ENCODE measurements at places on chromosomes 12 and 14.

GRCh38 chr12:47782372-47782770 is 9.3 kb downstream of the SLC48A1 start:
- no peak for DNase-seq

GRCh38 chr12:55499810-55500252 is 7.7 kb downstream of the OR6C68 start:
- DNase-seq: no peak

DNA sequence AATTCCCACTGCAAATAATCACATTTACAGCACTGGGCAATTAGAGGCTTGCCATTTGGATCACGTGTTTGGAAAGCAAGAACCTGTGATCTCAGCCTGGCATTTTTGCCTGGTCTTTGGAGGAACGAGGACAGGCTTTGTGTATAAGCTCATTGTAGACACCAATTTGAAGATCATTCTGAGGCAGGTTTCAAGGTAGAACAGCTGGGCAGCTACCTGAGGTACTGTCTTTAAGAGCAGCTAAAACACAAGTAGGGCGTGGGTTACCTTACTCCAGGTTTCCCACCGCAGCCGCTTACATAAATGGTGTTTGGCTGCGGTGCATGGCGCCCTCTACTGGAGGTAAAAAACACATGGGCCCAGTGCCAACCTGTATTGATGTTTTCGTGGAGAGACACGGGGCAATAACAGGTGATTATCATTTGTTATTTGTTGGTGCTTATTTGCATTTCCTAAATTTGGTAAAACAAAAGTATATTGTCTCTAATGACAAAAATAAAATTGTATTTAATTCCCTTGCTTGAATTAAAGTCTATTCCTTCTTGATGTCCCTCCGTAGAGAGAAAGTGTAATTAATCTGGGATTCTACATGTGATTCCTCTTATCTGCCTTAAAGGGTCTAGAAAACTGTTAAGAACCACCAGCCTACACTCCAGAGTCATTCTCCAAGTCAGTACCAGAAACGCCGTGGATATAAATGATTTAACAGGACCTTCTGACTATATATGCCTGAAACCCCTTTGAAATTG is 69.7 kb downstream of the SVOP start:
- DNase-seq: peak; percentile 87

GRCh38 chr14:91317381-91318308 is 73.1 kb upstream of the GPR68 start:
- no peak for DNase-seq

- DNase-seq: peak; percentile 58
These were observed 7.4 kb upstream of the GLRX5 start for GRCh38 chr14:95527387-95528002.

DNA sequence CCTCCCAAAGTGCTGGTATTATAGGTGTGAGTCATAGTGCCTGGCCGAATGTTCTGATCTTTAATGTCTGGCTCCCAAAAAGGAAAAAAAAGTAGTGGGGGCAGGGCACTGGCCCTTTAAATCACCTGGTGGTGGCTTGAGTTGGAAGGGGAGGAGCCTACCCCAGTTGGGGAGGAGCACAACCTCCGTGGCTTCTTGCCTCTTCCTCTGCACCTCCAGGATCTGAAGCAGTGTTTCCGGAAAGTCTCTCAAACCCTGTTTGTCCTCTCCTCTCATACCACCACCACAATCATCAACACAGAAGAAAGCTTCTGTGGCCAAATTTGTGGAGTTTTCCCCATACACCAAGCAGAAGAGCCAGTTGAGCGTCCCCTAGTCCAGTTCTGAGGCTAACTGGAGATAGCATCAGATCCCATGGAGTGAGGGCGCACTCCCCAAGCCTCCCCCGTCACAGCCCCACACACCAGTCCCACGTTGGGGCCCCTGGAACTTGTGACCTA is 24.3 kb upstream of the RCOR1 start:
- peak; percentile 94 for DNase-seq

GRCh38 chr12:3723916-3724805 is 28.7 kb downstream of the CRACR2A start:
- no peak for DNase-seq

GRCh38 chr12:123936956-123937706 is 35.5 kb downstream of the CCDC92 start:
- no peak for DNase-seq

DNA sequence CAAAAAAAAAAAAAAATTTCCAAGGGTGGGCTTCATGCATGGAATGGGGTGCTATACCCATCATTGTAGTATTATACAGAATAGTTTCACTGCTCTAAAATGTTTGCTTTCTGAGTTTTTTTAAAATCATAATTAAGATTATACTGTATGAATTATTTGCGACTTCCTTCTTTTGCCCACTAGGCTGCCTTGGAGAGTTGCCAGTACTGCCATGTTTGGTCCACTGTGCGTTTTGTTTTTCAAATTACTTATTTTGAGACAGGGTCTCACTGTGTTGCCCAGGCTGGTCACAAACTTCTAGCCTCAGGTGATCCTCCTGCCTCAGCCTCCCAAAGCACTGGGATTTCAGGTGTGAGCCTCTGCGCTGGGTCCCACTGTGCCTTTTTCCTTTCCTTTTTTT is 19.9 kb downstream of the PLBD2 start:
- DNase-seq: no peak

GRCh38 chr14:91839749-91840148 is 27.6 kb downstream of the TC2N start:
- DNase-seq: no peak

GRCh38 chr12:4160314-4161040 is 113.1 kb upstream of the CCND2 start:
- no peak for DNase-seq

DNA sequence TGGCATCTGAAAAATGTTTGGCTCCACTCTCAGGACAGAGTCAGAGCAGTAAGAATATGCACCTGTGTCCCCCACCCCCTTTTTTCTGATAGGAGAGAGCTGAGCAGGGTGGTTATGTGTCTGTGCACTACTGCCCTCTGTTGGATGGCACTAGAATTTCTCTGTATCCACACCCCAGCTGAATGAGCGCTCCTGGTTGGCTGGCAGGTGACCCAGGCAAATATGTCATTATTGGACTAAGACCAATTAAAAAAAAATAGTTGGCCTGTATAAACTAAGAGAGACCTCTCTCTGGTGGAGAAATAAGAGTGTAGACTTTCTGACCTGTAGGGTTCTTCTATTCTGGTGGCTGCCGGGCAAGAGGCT is 107.0 kb downstream of the PTCSC3 start:
- DNase-seq: peak; percentile 51
